Activated CD4-positive, alpha-beta T cell treated with anti-CD3 and anti-CD28 coated beads for 48 hours (primary cell): ENCODE measurements at places on chromosomes 5 and 9.

- no peak for DNase-seq
Measured at GRCh38 chr5:5686356-5686755, 263.9 kb downstream of the ICE1 start.

DNA sequence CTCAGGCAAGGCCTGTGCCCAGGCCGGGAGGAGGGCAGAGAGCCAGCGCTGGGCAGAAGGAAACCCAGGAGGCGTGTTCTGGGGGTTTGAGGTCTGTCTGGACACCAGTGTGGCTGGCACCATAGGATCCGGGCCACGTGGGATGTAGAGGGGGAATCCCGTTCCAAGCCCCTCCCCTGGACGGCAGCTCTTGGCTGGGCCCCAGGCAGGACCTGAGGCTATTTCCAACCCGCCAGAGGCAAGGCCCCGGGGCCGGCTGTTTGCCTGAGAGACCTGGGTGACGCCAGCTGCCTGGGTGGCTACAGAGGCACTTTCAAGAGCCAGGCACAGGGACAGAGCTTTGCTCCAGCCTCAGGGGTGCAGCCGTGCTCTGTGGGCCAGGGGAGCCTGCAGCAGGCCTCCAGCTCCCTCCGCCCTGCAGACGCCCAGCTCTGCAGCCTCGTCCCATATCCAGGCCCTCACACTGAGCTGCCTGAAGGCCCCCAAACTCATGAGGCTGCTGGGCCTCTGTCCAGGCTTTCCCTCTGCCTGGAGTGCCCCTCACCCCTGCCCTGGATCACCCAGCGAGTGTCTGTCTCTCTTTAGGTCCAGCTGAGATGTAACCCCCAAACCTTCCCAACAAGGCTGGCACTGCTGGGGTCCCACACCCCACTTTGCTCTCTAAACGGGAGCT, 56.6 kb upstream of the EGFL7 start:
- DNase-seq = no peak

- no peak for DNase-seq
Measured at GRCh38 chr5:14156650-14157492, 13.7 kb downstream of the TRIO start.

- DNase-seq = no peak
Measured at GRCh38 chr5:180820788-180821321, 18.2 kb upstream of the MGAT1 start.

GRCh38 chr9:118364266-118365106, 660.3 kb downstream of the TLR4 start:
- DNase-seq = no peak

- DNase-seq = no peak
Measured at GRCh38 chr9:87554171-87554910, 56.7 kb downstream of the DAPK1 start.

DNA sequence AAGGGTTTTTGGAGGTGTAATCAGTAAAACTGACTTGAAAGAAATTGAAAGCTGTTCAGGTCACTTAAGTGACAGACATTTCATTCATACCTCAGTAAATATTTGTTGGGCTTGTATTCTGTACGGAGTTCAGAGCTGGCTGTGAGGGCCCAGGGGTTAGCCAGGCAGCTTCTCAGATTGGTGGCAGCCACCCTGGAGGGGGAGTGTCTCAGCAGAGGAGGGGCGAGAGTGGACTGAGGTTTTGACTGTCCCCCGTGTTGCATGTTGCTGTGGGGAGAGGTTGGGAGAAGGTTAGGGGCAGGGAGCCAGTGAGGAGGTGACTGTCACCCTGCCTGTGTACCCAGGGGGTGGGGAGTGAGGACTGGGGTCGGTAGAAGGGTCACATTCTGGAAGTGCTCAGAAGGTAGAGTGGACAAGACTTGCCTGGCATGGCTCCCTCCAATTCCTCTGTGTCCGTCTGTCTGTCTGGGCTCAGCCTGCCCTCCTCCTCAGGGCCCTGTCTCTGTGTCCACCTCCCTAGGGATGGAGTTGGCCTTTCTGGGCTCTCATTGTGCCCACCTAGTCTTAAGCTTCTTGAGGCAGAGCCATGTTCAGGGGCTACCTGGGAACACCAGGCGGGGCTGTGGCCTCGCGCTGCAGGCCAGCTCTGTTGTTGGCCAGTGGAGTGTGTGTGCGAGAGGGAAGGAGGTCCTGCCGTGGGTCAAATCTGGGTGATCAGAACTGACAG, 4.4 kb downstream of the PHF2 start:
- no peak for DNase-seq

DNA sequence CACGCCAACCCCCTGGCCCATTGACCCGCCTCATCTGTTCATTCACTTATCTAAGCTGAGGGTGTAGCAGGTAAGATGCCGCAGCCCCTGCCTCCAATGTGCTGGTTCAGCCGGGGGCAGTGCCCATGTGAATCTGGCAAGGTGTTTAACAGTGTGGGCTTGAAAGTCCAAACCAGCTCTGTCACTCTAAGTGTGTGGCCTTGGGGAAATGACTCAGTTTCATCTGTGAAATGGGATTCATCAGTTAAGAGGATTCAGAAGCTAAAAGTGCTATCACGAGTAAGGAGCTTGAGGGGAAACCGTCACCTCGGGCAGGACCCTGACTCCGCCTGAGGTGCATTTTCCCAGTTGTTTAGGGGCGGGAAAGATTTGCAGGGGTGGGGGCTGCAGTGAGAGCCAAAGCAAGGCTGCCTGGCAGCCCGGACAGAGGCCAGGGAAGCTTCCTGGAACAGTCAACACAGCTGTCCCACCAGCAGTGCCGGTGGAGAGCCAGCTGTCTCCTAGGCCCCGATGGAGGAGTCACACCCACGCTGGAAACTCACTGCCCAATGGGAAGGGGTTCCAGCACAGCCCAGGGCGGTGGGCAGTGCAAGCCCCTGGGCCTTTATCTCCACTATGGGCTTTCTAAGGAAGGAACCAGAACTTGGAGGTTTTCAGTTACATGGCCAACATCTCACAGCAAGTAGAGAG, 9.7 kb upstream of the URM1 start:
- DNase-seq = no peak

- DNase-seq = no peak
Measured at GRCh38 chr5:108367679-108368334, 14.1 kb downstream of the FBXL17 start.

DNA sequence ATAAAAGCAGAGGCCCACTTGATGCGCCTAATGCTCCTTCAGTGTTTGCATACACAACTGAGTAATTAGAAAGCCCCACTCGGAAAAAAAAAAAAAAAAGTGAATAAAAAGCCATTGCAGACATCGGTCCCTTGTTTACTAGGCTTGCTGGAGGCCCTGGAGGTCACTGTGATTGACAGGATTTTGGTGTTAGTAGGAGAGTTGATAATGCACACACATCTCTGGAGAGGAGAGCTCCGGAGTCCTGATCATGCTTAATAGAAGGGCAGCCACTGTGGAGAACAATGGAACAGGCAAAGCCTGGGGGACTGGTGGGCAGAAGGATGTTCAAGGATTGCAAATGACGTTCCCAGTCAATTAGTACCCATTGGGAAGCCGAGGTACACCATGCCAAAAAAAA, 152.5 kb downstream of the EFNA5 start:
- DNase-seq = no peak

DNA sequence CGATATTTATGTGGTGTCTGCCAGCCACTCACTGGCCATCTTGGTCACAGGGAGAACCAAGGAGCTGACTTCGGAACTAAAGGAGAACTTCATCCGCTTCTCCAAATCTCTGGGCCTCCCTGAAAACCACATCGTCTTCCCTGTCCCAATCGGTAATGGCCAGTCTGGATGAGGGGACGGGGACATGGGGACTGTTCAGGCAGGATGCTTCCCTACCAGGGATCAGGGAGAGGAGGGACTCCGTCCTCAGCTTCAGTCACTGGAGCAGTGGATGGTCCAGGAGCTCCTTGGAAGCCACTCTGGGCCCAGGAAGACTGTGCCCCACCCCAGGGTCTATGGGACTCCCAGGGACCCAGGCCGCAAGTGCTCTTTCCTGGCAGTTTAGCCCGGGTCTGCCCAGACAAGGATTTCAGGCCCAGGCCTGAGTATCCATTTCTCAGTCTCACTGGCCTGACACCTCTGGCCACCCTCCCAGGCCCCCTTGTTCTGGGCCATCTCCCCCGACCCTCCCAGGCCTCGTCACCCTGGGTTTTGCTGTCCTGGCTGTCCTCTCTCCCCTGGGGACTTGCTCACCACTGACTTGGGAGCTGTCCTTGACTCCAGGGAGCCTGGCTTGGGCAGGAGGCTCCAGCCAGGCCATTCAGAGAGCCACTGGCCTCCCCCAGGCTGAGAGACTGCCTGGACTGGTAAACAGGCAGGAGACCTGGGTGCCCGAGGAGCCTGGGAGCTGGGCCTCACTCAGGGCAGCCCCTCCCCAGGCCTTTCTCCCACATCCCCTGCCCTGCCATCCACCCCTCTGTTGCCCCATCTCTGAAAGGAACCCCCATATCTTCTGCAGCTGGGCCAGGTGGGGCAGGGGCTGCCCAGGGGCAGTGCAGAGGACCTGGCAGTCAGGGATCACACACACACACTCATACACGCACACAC, 3.1 kb downstream of the LCN2 start:
- no peak for DNase-seq

GRCh38 chr5:18354828-18355227, 720.6 kb downstream of the TAF11L14 start:
- DNase-seq = no peak

GRCh38 chr5:52896534-52897237, 92.5 kb upstream of the ITGA2 start:
- no peak for DNase-seq

DNA sequence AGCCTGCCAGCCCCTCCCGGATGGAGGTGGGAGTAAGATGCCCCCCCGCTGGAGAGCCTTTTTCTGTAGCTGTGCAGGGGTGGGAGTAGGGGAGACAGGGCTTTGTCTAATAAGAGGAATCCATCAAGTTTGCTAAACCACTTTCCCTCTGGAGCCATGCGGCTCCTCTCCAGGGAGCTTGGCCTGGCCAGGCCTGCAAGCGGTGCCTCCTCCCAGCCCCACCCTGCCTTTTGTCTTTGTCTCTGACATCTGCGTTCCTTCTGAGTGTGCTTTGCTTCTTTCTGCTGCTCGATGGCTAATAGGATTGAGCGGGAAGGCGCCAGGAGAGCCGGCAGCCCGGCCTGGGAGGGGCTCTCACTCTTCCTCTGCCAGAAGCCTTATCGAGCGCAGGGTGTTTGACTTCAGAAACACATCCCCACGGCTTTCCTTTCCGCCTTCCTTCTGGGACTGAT, 26.7 kb upstream of the FCN1 start:
- DNase-seq = no peak

GRCh38 chr9:135947582-135947981, 13.6 kb downstream of the UBAC1 start:
- DNase-seq = no peak

DNA sequence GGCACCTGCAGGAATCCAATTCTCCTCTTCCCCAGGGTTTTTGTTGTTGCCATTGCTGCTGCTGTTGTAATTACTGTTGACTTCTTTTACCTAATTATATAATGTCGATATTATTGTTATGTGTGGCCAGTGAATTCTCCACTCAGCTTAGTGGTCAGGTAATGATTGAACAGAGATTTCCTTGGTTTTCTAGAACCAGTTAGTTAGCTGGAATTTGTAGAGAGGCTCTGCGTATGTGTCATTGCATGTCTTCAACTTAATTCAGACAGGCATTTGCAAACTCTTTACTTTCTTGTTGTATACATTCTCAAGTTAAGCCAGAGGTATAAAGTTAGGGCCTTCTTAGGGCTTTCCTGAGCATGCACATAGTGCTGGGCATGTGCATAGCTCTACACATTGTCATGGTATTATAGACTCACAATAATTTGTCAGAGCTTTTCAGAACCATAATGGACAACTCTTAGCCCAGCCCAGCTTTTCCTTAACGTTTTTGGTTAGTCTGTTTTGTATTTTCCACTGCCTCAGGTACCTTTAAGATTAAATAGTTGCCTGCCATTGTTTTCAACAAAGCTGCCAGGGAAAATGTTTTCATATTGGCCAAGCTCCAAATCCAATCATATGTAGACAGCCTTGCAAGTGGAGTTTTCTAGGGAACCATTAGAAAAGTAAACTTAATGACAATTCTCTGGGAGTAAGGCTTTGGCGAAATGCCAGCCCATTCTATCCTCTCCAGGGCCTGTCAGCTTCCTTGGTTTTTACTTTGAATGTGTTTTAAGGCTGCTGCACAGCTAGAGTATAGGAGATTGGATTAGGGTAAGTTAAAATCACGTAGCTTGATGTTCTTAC, 68.1 kb downstream of the UBE2R2 start:
- no peak for DNase-seq

- no peak for DNase-seq
Measured at GRCh38 chr9:8628791-8629190, 829.2 kb upstream of the DMAC1 start.

DNA sequence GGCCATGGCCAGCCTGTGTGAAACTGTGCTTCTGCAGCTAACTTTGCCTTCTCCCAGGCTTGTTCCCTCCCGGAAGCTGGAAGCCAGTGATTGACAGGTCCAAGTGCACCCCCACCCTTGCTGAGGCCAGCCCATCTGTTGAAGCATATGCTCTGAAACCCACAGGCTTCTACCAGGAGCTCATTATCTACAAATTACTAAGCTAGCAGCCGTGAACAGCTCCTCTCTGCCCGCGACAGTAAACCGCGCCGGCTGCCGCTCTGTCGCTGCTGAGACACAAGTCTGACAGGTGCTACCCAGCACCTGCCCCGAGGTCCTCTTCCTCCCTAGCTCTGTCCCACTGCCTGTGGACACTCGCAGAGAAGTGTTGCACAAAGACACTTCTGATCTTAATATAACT, 490.9 kb downstream of the GADD45G start:
- peak; percentile 26 for DNase-seq

GRCh38 chr5:178259623-178260536, 27.3 kb upstream of the PHYKPL start:
- DNase-seq = no peak

DNA sequence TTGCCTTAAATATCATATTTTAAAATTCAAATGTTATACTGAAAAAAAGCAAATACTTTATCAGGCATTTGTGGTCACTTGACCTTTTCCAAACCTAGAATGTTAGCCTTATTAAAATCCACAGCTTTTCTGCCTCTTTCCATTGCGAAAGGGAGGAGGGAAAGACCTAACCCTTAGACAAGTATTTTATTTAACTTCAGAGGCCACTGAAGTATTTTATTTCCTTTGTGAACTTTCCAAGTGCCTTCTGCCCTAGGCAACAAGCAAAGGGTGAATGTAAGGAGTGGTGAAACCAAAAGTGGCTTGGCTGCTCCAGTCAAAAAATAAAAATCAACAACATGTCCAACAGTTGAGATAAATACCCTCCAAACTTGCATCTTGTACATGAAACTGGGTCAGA, 376.1 kb downstream of the EFNA5 start:
- DNase-seq = no peak

DNA sequence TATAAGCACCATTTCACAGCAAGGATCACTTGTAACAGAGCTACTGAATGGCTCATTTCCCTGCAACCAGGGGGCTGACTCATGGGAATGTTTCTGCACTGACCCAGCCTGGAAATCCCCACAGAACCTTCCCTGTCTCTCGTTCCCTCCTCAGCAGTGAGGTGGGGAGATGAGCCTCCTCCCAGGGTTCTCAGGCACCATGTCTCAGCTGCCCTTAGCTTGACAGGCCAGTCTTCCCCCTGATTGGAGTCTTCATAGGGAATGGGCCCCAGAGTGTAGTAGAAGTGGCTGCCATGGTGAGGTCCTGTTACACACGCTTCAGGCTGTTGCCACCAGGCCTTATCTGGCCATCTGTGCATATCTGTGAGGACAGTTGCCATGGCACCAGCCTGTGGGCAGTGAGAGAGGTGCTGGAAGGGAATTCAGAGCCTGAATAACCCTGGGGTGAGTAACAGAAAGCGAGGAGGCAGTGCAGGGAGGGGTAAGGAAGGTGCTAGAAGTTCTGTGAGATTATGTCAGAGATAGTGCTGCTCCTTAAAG, 324.4 kb downstream of the ENC1 start:
- peak; percentile 39 for DNase-seq
